ENCODE measurements at places on chromosomes 5 and 9.

DNA sequence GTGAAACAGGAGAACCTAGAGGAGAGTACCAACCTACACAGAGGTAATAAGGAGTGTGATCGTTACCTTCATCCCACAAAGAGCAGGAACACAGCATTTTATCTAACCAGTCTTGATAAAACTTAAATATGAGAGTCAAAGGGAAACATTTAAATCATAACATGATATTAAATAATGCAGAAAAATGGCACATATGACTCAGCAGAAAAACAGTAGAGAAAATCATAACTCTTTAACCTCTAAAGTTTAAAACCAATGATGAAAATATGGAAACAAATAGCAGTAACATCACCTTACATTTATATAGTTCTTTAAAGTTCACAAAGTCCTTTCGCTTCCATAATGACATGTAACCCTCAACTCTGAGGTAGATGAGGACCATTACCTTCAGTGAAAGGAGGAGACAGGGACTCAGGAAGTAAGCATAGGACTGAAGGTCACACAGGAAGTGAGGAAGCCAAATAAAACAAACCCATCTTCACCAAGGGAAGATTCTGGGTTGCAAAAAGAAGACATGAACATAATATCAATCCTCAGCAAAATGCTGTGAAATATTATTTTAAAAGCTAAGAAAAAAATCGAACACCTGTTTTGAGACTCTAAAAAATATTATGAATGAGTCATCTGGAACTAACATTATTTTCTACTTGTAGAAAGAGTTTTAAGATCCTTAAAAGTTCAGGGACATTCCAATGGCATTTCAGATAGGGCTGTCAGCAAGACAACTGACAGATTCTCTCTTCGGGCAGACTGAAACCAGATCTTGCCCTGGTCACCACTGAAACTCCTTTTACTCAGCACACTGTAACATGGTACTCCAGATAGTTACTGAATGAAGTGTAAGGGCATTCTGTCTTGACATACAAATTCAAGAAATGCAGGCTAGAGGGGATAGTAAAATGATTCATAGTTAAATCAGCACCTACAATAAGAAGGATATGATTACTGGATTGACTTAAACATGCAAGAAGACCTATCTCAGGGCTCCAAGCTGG lies 148.5 kb downstream of the EPB41L4A start:
- no peak overlapping the region for H3K4me3 ChIP-seq
- H3K27me3 ChIP-seq, result no peaks in the 10 kb centered on the region
- H3K27ac ChIP-seq, result no peak overlapping the region
- no peaks in the 10 kb centered on the region for H3K36me3 ChIP-seq

- no peaks in the 10 kb centered on the region for H3K27me3 ChIP-seq
- H3K36me3 ChIP-seq, result no peaks in the 10 kb centered on the region
These were observed 345.0 kb downstream of the TLE1 start for GRCh38 chr9:81344366-81344765.

- H3K36me3 ChIP-seq, result no peaks in the 10 kb centered on the region
- H3K27ac ChIP-seq, result no peak overlapping the region
- no peaks in the 10 kb centered on the region for H3K27me3 ChIP-seq
- H3K4me3 ChIP-seq, result no peak overlapping the region
- DNase-seq, result peak; percentile 5
These were observed 143.6 kb downstream of the MRPS30 start for GRCh38 chr5:44952376-44952775.

GRCh38 chr5:145903113-145903512 lies 30.3 kb upstream of the GRXCR2 start:
- no peak for DNase-seq
- no peaks in the 10 kb centered on the region for H3K36me3 ChIP-seq
- H3K27ac ChIP-seq, result no peak overlapping the region
- H3K4me1 ChIP-seq, result no peaks in the 10 kb centered on the region
- no peaks in the 10 kb centered on the region for H3K27me3 ChIP-seq
- no peak overlapping the region for H3K4me3 ChIP-seq

- no peaks in the 10 kb centered on the region for H3K4me1 ChIP-seq
- H3K27me3 ChIP-seq, result no peaks in the 10 kb centered on the region
- no peak overlapping the region for H3K4me3 ChIP-seq
- H3K36me3 ChIP-seq, result no peaks in the 10 kb centered on the region
These were observed 648.5 kb downstream of the RAB3C start for GRCh38 chr5:59231221-59231931.

- H3K36me3 ChIP-seq, result no peaks in the 10 kb centered on the region
- DNase-seq, result no peak
- H3K27ac ChIP-seq, result no peak overlapping the region
- no peak overlapping the region for H3K4me3 ChIP-seq
- H3K27me3 ChIP-seq, result peaks cover 2% of the 10 kb centered on the region
- no peaks in the 10 kb centered on the region for H3K4me1 ChIP-seq
These were observed 15.1 kb downstream of the FGF1 start for GRCh38 chr5:142670804-142671203.

DNA sequence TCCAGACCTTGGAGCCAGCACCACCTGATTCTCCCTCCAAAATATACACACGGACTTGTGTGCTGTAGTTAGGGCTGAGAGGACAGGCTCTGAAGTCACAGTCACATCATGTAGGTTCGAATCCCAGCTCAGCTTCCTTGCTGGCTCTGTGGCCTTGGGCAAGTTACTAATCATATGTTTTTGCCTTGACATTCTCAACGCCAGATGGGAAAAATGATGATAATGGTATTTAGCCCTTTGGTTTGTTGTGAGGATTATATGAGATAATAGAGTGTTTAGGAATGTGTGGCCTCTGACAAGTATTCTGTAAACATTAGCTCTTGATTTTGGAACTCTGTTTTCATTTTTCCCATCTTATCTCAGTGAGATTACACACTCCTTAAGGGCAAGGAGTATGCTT lies 72.5 kb downstream of the PLAC8L1 start:
- H3K4me3 ChIP-seq, result no peak overlapping the region
- H3K4me1 ChIP-seq, result no peaks in the 10 kb centered on the region
- no peaks in the 10 kb centered on the region for H3K36me3 ChIP-seq
- H3K27me3 ChIP-seq, result 0 out of 2 replicates have a peak, but pooled peaks cover 2% of the 10 kb centered on the region

DNA sequence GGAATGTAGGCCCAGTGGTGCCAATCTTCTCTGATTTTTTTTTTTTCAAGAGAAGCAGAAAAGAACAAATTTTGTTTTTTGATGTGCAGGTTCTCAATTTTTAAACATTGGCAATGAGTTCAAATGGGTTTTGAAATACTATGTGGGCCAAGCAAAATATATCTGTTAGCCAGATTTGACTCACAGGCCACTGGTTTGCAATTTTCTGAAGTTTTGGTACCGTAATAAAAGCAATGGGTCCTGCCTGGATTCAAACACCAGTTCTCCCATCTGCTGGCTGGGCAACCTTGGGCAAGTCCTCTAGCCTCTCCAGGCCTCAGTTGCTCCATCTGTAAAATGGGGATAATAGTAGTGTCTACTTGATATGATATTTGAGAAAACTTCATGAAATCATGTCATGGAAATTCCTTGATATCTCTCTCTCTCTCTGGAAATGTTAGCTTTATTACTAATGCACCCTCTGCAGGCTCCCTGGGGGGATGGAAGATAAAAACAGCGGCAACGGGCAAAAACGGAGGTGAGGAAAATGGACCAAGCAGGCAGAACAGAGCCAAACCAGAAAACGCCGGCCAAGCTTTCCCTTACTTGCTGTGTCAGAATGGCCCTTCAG lies 63.4 kb downstream of the SMIM23 start:
- no peaks in the 10 kb centered on the region for H3K27me3 ChIP-seq
- H3K27ac ChIP-seq, result no peak overlapping the region
- DNase-seq, result no peak
- H3K36me3 ChIP-seq, result no peaks in the 10 kb centered on the region
- no peaks in the 10 kb centered on the region for H3K4me1 ChIP-seq

- H3K27ac ChIP-seq, result no peak overlapping the region
- peaks cover 7% of the 10 kb centered on the region for H3K4me1 ChIP-seq
- no peaks in the 10 kb centered on the region for H3K36me3 ChIP-seq
- H3K27me3 ChIP-seq, result peaks cover 14% of the 10 kb centered on the region
- no peak overlapping the region for H3K4me3 ChIP-seq
- DNase-seq, result no peak
These were observed 43.1 kb downstream of the TMEM174 start for GRCh38 chr5:73215891-73216610.

All from GM12878 (cell line).